ENCODE measurements at places on chromosomes 12 and 14.
A peak's percentile ranks its signal among the peaks of the same experiment; 100 is the strongest.

DNA sequence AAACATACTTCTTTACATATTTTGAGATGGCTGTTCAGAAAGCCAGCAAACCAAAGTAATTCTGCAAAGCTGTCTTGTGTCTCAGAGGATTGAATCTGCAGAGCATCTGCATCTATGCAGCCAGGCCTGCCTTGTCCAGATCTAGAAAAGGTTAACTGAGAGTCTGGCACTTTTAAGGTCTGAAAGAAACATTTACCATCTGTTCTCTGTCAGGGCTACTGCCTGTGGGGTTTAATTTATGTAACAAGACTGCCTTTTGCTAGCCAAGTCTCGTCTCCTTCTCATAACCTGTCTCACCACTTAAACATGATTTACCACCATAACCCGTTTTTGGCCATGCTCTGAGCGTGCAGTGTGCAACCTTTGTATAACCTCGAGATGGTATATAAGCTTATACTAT lies 194.2 kb downstream of the SYT10 start:
- no peak for DNase-seq

GRCh38 chr12:105480162-105480561 lies 149.7 kb downstream of the C12orf75 start:
- no peak for DNase-seq

DNA sequence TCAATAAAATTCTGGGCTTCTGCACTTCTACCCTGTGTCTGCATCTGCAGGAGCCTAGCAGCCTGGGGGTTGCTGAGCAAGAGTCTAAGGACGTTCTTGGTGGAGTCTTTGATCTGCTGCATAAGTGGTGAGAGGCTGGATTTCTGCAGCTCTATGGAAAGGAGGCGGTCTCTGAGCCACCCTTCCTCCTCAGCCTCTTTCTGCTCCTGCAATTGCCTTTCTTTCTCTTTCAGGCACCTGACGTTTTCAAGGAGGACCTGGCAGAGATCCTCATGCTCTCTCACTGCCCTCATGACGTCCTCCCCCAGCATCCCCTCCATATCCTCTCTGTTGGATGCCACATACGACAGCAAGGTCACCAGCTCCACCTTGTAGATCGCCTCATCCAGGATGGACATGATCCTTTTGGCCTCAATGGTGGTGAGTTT lies 13.6 kb upstream of the TPCN1 start:
- no peak for DNase-seq

DNA sequence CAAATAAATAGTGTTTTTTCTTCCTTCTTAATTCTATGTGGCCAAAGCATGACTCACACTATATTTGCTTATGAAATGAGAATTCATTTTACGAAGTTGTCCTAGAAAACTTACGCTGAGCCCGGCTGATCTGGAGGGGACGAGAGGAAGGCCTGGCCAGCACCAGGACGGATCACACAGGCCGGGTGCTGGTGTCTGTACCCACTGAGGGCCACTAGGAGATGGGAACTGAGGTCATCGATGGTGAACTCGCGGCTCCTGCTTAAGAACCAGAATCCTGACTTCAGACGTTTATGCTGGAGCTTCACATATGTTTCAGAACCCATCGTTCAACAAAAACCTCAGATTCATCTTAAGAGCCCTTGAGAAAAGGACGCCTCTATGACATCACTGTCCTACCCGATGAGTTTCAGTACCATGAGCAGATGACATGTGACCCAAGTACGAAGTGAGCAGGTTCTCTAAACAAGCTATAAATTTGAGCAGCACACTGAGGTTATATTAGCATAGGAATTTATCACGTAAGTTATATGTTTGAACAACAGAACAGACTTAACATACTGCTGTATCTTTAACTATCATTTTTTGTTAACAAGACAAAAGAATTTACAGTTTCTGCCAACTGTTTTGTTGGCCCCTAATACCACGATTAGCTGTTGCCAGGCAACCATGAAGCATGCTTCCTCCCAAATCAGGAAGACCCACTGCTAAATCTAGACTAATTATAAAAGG lies 111.9 kb downstream of the FOXN3 start:
- DNase-seq: peak; percentile 67

GRCh38 chr12:48816143-48816854 lies 2.0 kb upstream of the CACNB3 start:
- no peak for DNase-seq

GRCh38 chr12:45216230-45216982 lies 511 bp downstream of the ANO6 start:
- DNase-seq: peak; percentile 63

- no peak for DNase-seq
These were observed 481.7 kb downstream of the BCAT1 start for GRCh38 chr12:24467226-24467625.

DNA sequence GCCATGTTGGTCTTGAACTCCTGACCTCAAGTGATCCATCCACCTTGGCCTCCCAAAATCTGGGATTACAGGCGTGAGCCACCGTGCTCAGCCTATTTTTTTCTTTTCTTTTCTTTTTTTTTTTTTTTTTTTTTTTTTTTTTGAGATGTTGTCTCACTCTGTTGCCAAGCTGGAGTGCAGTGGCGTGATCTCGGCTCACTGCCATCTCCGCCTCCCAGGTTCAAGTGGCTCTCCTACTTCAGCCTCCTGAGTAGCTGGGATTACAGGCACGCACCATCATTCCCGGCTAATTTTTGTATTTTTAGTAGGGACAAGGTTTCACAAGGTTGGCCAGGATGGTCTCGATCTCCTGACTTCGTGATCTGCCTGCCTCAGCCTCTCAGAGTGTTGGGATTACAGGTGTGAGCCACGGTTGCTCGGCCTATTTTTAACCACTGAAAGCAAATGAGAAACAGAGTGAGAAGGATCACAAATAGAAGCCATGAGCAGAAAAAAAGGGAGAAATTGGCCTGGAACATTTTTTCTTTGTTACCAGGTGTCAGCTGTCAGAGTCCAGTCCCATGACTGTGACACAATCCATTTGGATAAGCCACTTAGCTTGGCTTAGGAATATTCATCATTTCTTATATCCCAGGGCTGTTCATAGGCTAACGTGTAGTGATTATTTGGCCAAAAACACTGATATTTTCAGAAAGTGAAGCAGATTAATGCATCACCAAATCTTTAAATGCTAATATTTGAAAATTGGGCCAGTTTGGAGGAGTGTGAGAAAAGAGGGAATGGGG lies 7.9 kb upstream of the NFKBIA start:
- DNase-seq: no peak

DNA sequence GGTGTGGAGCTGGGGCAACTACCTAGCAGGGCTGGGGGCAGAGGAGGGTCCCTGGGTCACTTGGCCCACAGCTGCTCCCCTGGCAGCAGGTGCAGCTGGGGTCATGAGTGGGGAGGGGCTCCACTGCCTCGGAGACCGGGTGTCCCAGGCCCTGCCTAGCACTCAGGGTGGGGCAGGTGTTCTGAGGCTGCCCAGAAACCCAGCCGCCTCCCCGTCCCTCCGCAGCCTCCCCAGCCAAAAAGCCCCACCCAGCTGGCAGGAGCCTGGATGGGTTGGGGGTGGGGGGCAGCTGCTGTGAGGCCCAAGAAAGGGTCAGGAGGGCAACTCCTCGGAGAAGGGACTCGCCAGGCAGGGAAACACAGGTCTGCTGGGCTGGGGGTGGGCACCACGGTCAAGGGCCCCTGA lies 11.2 kb downstream of the AHNAK2 start:
- DNase-seq: no peak

DNA sequence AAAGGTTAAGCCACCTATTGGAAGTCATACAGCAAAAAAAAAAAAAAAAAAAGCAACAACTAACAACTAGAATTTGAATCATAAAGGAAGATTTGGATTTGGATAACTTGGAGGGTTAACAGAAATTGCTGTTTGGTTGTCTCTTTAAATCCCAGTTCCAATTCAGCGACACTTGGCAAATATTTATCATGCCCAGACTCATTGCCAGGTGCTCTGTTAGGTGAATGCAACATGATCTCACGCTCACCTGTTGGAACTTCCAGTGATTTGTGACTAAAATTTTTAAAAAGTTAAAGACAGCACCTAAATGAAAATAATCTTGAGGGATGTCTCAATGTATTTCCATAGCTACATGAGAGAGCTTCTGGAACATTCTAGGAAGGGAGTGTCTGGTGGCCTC lies 103.7 kb downstream of the TBX3 start:
- no peak for DNase-seq

GRCh38 chr12:120041386-120042231 lies 52.6 kb downstream of the BICDL1 start:
- no peak for DNase-seq

DNA sequence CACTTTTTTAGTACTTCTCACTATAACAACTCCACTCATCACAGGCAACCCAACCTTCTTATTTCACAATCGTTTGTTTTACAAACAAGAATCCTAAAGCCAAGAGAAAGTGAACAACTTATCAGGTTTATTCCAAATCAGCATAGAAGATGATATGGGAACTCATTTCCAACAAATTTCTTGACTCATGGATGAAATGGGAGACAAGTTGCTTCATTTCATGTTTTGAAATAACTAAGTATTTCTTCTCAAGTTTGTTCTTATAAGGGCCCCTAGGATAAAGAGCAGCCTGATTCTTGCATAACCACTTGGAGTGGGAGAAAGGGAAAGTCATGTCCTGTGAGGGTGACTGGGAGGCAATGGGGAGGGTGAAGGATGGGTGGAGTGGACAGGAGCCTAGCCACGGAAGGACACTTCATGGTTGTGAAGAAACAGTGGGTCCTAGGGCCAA lies 168.3 kb downstream of the DUSP6 start:
- DNase-seq: peak; percentile 84

DNA sequence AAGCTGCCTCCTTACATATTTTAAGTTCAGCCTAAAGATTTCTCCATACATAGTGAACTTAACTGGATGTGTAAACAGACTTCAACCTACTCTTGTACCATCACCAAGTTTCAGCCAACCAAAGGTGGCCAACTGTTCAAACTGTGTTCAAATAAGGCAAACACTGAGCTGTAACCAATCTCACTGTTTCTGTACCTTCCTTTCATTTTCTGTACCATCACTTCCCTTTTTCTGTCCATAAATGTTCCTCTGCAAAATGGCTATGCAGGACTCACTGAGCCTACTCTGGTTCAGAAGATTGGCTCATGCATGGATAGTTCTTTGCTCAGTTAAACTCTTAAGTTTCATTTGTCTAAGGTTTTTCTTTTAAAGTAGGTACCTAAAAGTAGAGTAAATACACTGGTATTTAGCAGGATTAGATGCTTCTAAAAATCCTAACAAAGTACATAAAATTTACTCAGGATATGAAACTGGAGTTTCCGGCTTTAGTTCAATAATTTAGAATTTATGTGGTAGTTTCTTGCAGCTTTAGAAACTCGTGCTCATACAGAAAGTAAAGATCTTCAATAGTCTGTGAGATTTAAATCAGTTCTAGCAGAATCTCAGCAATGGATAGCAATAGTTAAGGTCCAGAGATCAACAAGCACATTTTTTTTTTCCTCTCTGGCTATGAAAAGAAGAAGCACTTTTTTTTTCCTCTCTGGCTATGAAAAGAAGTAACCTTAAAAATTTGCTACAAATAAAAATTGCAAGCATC lies 282.0 kb upstream of the PPFIA2 start:
- no peak for DNase-seq

DNA sequence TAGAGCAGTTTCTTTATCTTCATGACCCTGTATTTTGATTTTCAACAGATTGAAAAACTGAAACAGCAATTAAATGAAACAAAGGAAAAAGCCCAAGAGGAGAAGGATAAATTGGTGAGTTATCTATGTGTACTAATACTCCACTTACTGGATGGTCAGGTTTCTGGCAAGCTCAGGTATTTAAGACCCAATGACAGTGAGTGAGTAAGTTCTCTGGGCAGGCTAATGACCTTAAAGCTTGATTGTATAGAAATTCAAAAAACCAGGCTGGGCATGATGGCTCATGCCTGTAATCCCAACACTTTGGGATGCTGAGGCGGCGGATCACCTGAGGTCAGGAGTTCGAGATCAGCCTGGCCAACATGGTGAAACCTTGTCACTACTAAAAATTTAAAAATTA lies 10.0 kb downstream of the BBOF1 start:
- no peak for DNase-seq

GRCh38 chr14:99609245-99610170 lies 5.5 kb upstream of the CCDC85C start:
- DNase-seq: no peak

DNA sequence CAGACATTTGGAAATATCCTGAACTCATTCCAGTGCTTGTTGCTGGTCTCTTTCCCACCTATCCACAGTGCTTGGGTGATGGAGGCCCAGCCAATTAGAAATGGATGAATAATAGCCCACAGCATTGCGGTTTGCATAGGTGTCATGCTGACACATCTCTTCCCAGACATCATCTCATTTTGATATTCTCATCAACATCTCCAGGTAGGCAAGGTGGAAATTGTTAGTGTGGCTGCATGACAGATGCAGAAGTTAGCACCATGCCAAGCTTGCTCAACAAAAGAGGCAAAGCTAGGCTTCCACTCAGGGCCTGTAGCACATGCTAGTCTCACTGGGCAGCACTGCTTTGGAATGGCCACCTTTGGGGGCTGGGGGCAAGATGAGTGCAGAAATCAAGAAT lies 1118.9 kb downstream of the VRK1 start:
- no peak for DNase-seq

GRCh38 chr14:95935228-95935822 lies 58.7 kb downstream of the TUNAR start:
- DNase-seq: no peak

DNA sequence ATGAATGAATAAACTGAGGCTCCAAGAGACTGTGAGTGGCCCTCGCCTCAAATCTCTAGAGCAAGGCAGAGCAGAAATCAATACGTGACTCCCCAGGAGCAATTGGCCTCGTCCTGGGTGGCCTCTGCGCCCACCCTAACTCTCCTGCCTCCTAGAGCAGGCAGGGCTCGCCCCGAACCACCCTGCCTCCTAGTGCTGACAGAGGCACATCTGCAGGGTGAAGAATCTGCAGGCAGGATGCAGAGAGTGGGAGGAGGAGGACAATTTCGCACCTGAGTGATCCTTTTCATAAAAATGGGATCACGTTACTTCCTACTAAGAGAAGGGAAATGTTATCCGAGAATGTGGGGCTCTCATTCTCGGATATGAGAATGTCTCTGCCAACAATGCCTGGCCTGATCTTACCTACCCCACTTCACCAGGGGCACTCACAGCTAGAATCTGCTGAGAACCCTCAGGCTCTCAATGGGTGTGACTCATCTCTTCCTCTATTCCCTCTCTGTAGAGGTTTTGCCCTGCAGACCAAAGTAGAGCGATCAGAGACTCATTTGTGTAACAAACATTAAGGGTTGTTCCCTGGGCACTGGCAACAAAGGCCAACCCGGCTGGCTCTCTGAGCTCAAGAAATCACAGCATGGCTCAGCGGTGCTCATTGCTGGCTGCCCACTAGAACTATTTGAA lies 61.7 kb upstream of the BCL2L14 start:
- no peak for DNase-seq
